D721Med (cell line): ENCODE measurements at places on chromosomes 11 and 22.
A peak's percentile ranks its signal among the peaks of the same experiment; 100 is the strongest.

DNA sequence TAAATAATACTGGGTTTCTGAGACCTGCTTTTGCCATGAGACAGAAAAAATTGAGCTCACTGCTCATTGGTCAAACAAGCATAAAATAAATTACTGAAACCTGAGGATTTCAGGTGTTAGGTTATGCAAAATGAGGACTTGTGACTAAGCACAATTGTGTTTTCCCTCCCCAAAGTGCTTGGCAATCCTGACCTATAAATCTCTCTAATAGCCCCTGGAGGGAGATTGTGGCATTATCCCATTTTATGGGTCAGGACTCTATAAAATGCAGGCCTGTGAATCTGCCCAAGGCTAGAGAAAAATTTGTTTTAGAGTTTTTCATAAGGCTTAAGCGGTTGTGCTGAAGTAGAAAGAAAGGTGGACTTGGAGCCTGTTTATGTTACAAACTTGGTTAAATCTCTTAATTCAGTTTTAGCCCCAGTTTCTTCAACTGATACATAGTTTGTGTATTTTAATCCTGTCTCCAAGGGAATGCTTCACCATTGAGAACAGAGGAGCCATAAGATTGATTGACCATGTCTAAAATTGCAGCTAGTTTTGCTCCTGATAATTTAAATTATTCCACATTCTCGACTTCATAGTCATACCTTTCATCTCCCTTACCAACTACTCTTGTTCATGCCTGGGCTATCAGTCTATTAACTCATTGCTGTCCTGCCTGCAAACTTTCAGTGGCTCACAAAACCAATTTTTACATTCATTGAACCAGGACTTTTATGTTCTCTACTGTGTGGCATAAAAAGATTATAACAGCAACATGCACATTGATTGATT, 63.6 kb upstream of the LRRC4C start:
- no peak for DNase-seq

- no peak for DNase-seq
These were observed 16.3 kb downstream of the OR2AG2 start for GRCh38 chr11:6755303-6755952.

DNA sequence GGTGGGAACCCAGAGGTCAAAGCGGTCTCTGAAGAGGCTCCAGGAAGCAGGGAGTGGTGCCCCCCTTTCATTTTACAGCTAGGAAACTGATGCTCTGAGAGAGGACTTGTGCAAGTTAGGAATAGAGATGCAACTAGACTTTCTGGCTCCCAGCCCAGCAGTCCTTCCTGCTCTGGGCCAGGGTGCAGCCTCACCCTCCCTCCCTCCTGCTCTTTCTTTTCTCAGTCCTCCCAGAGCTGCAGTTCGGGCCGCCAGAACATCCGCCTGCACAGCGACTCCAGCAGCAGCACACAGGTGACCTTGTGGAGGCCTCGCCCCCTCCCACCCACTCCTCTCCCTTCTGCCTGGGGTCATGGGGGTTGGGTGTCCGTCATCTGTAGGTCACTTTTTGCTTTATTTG, 51.5 kb downstream of the LHFPL7 start:
- DNase-seq: no peak

GRCh38 chr11:57379732-57380131, 1.2 kb downstream of the PRG3 start:
- DNase-seq: no peak

DNA sequence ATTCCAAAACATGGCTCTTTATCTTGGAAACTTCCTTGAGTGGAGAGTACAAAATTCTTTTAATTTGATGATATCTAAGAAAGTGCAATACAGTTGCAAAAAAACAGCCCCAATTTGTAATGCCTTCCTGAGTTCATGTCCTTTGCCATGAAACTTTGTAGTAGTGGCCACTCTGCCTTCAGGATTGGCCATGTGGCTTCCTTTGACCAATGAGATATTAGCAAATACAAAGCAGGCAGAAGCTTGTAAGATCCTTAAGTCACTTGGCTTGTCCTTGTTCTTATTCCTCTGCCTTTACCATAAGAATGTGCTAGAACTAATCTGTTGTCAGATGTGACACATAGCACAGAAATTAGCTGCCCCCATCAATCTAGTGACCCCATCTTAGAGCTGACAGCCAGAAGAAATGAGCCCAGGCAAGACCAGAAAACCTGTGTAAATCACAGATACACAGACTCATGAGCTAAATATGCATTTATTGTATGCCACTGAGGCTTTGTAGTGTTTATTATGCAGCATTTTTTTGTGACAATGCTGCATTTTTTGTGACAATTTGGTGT, 29.8 kb upstream of the BLID start:
- DNase-seq: no peak

DNA sequence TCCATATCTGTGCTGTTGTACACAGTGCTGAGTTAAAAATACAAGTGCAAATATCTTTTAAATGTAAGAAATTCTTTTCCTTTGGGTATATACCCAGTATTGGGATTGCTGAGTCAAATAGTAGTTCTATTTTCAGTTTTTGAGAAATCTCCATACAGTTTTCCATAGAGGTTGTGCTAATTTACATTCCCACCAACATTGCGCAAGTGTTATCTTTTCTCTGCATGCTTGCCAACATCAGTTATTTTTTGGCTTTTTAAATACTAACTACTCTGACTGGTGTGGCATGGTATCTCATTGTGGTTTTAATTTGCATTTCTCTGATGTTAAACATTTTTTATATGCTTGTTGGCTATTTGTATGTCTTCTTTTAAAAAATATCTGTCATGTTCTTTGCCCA, 6.5 kb downstream of the OR52E8 start:
- no peak for DNase-seq

DNA sequence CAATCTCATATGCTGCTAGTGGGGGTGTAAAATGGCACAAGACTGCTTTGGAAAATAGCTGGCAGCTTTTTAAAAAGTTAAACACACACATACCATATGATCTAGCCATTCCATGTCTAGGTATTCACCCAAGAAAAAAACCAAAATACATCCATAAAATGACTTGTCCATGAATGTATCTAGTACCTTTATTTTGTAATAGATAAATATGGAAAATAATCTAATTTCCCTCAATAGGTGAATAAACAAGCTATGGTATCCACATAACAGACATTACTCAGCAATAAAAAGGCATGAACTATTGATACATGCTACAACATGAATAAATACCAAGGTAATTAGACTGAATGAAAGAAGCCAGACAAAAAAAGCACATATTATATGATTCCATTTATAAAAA, 22.9 kb downstream of the RNF141 start:
- no peak for DNase-seq

- DNase-seq: no peak
These were observed 707 bp upstream of the FTH1 start for GRCh38 chr11:61967924-61968757.

DNA sequence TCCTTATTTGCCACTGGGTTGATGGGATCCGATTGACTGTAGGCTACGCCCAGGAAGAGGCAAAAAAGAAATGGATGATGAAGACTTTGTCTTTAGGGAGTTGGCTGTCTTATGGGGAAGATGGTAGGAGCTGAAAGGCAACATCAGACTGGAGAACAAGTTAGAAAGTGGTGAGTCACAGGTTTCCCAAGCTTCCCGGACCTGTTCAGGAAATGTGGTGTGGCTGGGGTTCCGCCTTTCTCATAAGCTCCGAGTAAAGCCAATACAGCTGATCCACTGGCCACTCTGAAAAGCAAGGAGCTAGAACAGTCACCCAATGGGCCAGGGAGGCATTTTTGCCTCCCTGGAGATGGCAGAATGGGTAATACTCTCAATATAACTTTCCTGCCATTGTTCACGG, 194.5 kb downstream of the SNX19 start:
- no peak for DNase-seq

- no peak for DNase-seq
These were observed 11.9 kb upstream of the ISX start for GRCh38 chr22:35054064-35054463.

DNA sequence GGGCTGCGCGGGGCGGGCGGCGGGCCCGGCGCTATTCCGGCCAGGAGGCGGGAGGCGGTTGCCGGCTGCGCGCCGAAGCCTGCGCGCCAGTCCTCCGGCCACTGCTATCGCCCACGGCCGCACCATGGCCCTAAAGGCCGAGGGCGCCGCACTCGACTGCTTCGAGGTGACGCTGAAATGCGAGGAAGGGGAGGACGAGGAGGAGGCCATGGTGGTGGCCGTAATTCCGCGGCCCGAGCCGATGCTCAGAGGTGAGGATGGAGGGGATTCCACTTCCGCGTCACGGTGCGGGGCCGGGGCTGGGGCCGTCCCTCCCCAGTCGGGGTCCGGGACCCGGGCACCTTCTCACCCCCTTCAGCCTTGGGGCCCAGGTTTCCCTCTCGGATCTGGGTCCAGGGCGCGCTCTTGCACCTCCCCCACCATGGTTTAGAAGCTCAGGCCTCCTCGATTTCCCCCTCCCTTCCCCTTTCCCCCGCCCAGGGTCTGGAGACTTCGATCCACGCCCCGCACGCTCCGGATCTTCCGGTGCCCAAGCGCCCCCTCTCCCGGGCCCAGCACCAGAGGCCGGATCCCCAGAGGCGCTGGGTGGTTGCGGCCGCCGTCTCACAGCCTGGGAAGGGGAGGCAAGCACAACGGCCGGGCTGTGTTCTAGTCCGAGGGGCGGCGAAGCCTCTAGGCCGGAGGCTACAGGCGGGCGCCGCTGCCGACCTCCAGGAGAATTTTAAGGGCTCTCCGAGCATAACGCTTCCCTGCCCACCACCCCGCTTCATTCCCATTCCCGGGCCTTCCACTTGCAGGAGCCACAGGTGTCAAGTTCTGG, 517 bp downstream of the SPINDOC start:
- peak; percentile 59 for DNase-seq

GRCh38 chr11:116840224-116840745, 2.9 kb upstream of the APOA1 start:
- no peak for DNase-seq

DNA sequence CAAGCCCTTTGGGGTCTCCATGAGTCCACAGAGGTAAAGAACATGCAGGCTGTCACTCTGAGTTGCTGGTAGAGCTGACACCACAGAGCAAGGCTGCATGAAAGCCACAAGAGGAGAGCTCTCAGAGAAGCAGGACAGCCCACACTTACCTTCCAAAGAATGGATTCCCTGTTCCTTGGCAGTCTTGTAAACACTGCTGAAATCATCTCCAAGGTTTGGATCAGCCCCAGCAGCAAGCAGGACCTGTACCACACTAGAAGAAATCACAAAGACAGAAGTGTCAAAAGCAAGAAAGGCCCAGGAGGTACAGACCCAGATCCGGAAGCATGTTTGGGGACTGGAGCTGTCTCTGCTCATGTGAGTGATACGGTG, 54.2 kb downstream of the CLPB start:
- no peak for DNase-seq

GRCh38 chr11:93143186-93143585, 54.6 kb downstream of the SLC36A4 start:
- DNase-seq: no peak

DNA sequence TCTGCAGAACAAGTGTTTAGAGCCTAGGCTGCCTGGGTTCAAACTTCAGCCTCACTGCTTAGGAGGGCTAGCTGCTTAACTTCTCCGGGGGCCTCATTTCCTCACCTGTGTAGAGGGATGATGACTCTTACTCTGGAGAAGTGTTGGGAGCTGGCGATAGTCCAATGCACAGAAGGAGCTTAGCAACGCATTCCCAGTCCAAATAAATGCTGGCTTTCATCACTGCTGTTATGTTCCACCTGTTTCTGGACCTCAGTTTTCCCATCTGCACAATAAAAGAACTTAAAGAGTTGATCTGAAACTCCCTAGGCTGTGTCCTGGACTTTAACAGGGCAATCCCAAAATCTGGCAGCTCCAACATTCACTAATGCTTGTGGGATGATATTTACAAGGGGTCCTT, 337.8 kb downstream of the MIAT start:
- no peak for DNase-seq

GRCh38 chr11:129446572-129446971, 70.9 kb downstream of the BARX2 start:
- no peak for DNase-seq

- no peak for DNase-seq
These were observed 75.5 kb downstream of the ENTHD1 start for GRCh38 chr22:39818094-39818493.

DNA sequence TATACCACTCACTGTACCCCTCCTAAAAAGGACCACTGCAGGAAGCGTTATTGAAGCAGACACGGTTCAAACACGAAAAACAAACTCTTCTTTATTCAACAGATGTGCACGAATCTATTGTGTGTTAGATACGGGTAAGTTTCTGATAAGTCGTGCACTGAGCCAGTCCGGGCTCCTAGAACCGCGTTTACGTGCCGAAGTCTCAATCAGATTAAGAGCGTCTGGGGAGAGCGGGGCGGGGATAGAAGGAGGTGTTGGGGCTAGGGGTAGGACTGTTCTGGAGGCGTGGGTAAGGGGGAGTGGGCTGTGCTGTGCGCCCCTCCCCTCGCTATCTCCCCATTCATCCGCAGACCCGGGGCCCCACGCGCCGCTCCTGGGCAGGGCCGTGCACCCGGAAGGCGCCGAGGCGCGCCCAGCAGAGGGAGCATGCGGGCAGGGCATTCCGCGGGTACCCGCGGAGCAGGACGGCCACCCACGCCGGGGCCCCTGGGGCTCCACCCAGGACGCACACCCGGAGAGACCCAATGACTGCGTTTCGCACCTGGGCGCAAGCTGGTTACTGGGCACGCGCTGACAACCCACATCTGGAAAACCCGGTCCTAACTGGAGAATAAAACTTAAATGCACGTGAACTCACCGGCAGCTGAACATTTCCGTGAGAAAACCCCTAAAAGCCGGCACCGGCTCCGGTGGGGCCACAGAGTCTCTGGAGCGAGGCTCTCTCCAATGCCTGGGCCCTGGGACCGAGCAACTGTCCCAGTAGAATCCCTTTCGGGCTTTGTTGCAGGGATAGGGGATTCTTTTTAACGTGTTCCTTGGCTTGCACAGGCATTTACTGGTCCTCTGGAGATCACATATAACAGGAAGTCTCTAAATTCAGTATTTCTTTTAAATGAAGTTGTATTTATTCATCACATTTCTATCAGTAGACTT, 40.6 kb downstream of the WEE1 start:
- peak; percentile 26 for DNase-seq

DNA sequence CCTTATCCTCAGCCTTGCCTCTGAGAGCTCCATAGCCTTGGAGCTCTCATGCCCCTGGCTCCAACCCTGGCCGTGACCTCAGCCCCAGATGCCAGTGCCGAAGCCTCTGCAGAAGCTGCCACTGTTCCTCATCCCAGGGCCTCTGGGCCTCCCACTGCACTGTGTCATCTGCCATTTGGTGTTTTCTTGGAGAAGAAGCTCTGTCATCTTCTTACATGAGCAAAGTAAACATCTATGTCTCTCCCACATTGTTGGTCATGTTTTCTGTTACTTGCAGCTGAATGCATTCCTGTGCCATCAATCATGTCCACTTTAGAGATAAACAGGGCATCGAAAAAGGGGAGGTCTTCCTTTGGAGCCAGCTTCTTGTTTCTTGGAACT, 45.0 kb upstream of the FTH1 start:
- DNase-seq: no peak

GRCh38 chr11:128285321-128285720, 302.0 kb downstream of the ETS1 start:
- DNase-seq: no peak

DNA sequence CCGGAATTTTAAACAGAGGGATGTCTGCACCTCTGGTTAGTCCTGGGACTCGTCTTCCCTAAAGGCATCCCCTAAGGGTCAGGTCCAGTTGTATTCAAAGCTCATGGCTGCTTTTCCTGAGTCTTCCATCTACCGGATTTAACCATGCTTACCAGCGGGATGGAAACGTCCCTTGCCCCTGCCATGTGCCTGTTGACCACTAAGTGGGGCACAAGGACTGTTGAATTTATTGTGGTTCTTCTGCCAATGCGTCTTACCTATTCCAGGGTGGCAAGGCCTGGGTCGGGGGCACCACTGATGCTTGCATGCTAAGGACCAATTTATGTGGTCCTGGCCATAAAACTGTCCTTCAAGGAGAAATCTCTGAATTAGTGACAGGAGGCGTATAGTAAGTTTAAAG, 25.6 kb downstream of the ANKRD42 start:
- no peak for DNase-seq
